ENCODE measurements at places on chromosomes 7 and 10. TPM values are rescaled to one million over a fixed set of nuclear protein-coding genes. Genes with fewer than 3 reads are reported as not detected.

DNA sequence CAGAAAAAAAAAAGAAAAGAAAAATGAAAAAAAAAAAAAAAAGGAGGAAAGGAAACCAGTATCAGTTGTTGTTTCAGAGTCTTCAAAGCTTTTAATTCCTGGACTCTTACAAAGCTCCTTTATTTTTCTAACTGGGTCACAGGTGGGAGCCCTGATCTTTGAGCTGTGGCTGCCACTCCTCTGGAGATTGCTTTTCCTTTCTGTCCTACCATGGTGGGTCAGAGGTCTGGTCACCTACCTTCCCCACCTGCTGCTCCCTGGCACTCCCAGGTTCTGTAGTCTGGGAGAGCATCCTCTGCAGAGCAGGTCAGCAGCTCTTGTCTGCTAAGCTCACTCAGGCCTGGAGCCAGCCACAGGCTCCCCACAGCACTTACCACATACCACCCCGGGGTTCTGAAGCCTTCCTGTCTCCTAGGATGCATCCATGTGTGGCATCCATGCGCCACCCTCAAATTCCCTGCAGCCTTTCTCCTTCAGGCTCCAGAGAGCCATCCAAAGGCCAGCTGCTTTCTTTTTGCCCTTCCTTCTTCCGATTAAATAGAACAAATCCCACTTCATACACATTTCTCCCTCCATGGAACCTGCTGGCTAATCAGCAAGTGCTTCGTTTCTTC is 73.2 kb upstream of the TPK1 start:
- DNase-seq, result no peak
- no peaks in the 10 kb centered on the region for H3K27me3 ChIP-seq
- no peaks in the 10 kb centered on the region for H3K4me1 ChIP-seq
- H3K4me3 ChIP-seq, result no peak overlapping the region
- no peak overlapping the region for H3K27ac ChIP-seq

GRCh38 chr10:75246506-75246905 is 10.7 kb upstream of the COMTD1 start:
- H3K27ac ChIP-seq, result no peak overlapping the region
- no peaks in the 10 kb centered on the region for H3K36me3 ChIP-seq
- DNase-seq, result no peak
- no peak overlapping the region for H3K4me3 ChIP-seq
- H3K27me3 ChIP-seq, result no peaks in the 10 kb centered on the region

DNA sequence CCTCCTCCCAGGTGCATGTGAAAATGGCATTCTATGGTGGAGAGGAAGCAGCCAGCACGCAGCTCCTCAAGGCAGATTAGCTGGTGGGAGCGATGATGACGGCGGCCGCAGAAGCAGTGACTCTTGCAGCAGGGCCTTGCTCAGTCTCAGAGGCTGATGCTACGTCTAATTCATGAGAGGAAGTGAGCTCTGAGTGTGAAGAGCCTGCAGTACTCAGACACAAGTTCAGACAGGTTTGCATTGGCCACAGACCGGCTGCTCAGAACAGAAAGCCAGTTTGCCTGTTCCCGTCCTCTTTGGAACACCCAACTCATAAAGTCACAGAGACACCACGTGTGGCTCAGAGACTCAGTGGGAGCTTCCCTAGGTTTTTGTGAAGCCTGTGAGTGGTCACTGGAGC is 136.5 kb downstream of the ADARB2 start:
- H3K4me3 ChIP-seq, result no peak overlapping the region
- no peak overlapping the region for H3K27ac ChIP-seq
- no peak for DNase-seq
- no peaks in the 10 kb centered on the region for H3K4me1 ChIP-seq

DNA sequence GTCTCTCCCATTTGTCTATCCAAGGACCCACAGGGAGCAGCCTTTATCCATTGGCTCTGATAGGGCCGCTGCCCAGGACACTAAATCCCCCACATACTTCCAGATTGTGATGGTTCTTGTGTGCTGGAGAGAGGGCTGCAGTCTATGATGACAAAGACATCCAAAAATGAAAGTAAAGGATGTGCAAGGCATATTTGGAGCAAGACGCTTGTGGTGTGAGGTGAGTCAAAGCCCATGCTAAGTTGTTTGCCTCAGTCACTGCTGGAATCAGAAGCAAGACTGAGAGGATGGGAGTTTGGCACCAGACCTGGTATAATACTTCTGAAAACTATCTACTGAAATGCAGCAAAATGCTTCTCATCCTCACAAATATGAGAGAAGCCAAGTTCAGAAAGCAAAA is 22.7 kb downstream of the ZNF22 start:
- no peak overlapping the region for H3K4me3 ChIP-seq
- H3K27me3 ChIP-seq, result no peaks in the 10 kb centered on the region
- no peak overlapping the region for H3K27ac ChIP-seq

The WIPF3 gene
- 0.95 TPM for total RNA-seq

- no peaks in the 10 kb centered on the region for H3K27me3 ChIP-seq
- H3K36me3 ChIP-seq, result peaks cover 8% of the 10 kb centered on the region
- no peak overlapping the region for H3K27ac ChIP-seq
- H3K4me1 ChIP-seq, result peaks cover 16% of the 10 kb centered on the region
- no peak for DNase-seq
Measured at GRCh38 chr7:127895814-127896280, 135.4 kb downstream of the LRRC4 start.

- H3K4me3 ChIP-seq, result no peak overlapping the region
- no peak overlapping the region for H3K27ac ChIP-seq
- DNase-seq, result no peak
- H3K4me1 ChIP-seq, result no peaks in the 10 kb centered on the region
Measured at GRCh38 chr7:101258243-101258731, 13.4 kb upstream of the FIS1 start.

DNA sequence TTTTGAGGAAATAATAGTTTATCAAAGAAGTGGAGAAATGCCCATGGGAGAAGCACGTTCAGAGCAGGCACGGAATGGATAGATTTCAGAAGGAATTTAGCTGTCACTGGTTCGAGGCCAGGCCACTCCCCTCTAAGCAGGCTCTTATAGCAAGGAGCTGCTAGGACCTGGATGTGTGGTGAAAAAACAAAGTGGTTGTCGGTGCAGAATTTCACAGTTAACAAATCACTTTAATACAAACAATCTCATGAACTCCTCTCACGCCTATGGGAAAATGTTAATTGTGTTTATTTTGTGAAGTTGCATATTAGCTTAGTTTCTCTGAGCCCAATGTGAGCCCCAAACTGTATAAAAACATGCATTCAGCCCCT is 176.3 kb downstream of the PKD1L1 start:
- H3K36me3 ChIP-seq, result no peaks in the 10 kb centered on the region
- no peak overlapping the region for H3K27ac ChIP-seq
- no peak for DNase-seq
- no peak overlapping the region for H3K4me3 ChIP-seq
- no peaks in the 10 kb centered on the region for H3K27me3 ChIP-seq

- H3K27ac ChIP-seq, result no peak overlapping the region
- DNase-seq, result no peak
- no peaks in the 10 kb centered on the region for H3K4me1 ChIP-seq
- H3K27me3 ChIP-seq, result no peaks in the 10 kb centered on the region
- no peak overlapping the region for H3K4me3 ChIP-seq
Measured at GRCh38 chr7:79298145-79298760, 155.2 kb downstream of the MAGI2 start.

GRCh38 chr10:79379512-79380124 is 32.3 kb downstream of the PPIF start:
- peaks cover 34% of the 10 kb centered on the region for H3K4me1 ChIP-seq
- H3K27ac ChIP-seq, result peak overlapping the region; percentile 67
- H3K4me3 ChIP-seq, result no peak overlapping the region
- peak; percentile 41 for DNase-seq
- no peaks in the 10 kb centered on the region for H3K27me3 ChIP-seq

- H3K27me3 ChIP-seq, result no peaks in the 10 kb centered on the region
- DNase-seq, result no peak
- H3K4me1 ChIP-seq, result no peaks in the 10 kb centered on the region
- no peaks in the 10 kb centered on the region for H3K36me3 ChIP-seq
- no peak overlapping the region for H3K4me3 ChIP-seq
- no peak overlapping the region for H3K27ac ChIP-seq
Measured at GRCh38 chr7:2095436-2095835, 137.3 kb downstream of the MAD1L1 start.

DNA sequence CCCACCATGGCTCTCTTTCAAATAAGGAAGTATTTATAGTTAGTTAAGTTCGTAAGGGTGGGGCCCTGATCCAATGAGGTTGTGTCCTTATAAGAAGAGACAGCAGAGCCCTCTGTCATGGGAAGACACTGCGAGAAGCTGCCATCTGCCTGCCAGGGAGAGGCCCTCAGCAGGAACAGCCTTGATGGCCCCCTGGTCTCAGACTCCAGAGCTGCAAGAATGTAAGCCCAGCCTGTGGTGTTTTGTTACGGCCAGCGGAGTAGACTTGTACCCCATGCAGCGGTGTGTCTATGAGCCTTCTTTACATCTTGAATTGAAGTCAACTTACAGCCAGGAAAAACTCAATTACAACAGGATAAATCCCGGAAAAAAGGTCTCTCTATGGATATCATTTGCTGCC is 14.3 kb upstream of the LARP4B start:
- no peaks in the 10 kb centered on the region for H3K36me3 ChIP-seq
- no peak for DNase-seq
- no peaks in the 10 kb centered on the region for H3K27me3 ChIP-seq
- peaks cover 10% of the 10 kb centered on the region for H3K4me1 ChIP-seq
- no peak overlapping the region for H3K27ac ChIP-seq

The CDK1 gene
- 4.3 TPM for total RNA-seq

DNA sequence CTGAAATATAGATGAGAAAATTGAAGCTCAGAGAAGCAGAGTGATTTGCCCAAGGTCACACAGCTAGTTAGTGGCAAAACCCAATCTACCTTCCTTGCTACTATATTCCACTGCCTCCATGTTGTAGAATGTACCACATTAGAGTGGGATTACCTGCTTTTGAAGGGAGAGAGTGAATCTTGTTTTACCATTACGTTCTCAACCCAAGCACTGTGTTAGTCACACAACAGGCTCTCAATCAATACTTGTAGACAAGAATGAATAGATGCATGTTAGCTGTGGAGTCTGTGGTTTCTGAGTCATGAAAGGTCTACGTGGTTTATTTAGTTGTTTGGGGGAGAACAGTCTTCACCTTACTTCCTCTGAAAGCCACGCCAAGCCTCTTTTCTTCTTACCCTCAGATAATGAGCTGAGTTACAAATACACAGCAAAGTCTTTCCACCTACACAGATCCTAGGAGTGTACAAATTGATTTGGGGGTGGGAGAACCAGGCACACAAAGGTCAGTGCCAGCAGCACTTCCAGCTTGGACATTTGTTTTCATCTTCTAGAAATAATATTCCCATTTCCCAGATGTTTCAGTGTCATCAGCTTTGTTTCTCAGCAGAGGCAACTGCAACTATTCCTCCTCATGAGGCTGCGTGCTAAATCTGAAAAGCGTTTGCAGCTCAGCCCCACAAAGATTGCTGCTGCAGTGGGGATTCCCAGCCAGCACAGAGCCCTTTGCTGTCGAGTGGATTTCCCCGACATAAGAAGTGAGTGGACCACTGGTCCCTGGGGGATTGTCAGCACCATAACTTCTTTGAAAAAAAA is 71.5 kb upstream of the ADO start:
- H3K27ac ChIP-seq, result no peak overlapping the region
- no peaks in the 10 kb centered on the region for H3K27me3 ChIP-seq
- DNase-seq, result no peak
- peaks cover 4% of the 10 kb centered on the region for H3K4me1 ChIP-seq

The LIPK gene
- total RNA-seq, result not detected

GRCh38 chr10:91512458-91512857 is 102.3 kb downstream of the HECTD2 start:
- no peaks in the 10 kb centered on the region for H3K27me3 ChIP-seq
- H3K36me3 ChIP-seq, result peaks cover 5% of the 10 kb centered on the region
- DNase-seq, result no peak
- H3K4me3 ChIP-seq, result no peak overlapping the region

- H3K27me3 ChIP-seq, result no peaks in the 10 kb centered on the region
- peaks cover 7% of the 10 kb centered on the region for H3K4me1 ChIP-seq
- DNase-seq, result no peak
- H3K4me3 ChIP-seq, result no peak overlapping the region
- H3K27ac ChIP-seq, result no peak overlapping the region
Measured at GRCh38 chr10:34999532-34999931, 90.6 kb downstream of the CUL2 start.

GRCh38 chr10:131271195-131271880 is 40.2 kb downstream of the TCERG1L start:
- no peak for DNase-seq
- H3K4me3 ChIP-seq, result no peak overlapping the region
- H3K27ac ChIP-seq, result no peak overlapping the region
- no peaks in the 10 kb centered on the region for H3K36me3 ChIP-seq

- no peaks in the 10 kb centered on the region for H3K4me1 ChIP-seq
- no peak overlapping the region for H3K4me3 ChIP-seq
- H3K27ac ChIP-seq, result no peak overlapping the region
- H3K27me3 ChIP-seq, result no peaks in the 10 kb centered on the region
- no peak for DNase-seq
- H3K36me3 ChIP-seq, result no peaks in the 10 kb centered on the region
Measured at GRCh38 chr7:11130012-11130411, 156.3 kb downstream of the PHF14 start.

The SHH gene
- total RNA-seq, result 7.3 TPM

The TBXAS1 gene
- total RNA-seq, result 92.6 TPM

GRCh38 chr10:33871061-33871956 is 536.8 kb upstream of the NRP1 start:
- no peak for DNase-seq
- H3K4me3 ChIP-seq, result no peak overlapping the region
- H3K27me3 ChIP-seq, result no peaks in the 10 kb centered on the region
- H3K36me3 ChIP-seq, result no peaks in the 10 kb centered on the region

DNA sequence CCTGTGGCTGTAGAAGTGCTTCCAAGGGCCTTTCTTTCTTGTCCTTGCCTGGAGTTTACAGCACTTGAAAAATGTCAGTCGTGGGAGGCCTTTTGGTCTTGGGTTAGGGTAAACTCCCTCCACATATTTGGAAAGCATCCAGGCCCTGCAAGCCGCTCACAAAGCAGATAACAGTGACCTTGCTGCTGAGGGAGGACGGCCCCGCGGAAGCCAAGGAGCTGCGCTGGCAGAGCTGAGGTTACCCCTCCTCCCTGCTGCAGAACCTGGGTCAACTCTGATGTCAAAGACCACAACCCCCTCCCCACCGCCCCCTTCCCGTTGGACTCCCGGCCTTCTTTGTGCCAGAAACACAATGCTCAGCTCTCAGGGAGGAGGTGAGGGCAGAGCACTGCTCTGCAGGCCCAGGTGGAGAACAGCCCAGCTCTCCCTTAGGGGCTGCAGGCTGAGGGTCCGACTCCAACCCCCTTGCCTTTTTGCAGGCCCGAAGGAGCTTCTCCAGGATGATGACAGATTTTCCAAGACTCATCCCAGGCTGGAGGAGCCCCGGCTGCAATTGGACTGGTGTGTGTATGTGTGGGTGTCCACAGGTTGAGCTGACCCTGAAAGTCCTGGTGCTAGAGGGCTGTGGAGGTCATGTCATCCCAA is 957.6 kb upstream of the ZNF722 start:
- H3K27me3 ChIP-seq, result no peaks in the 10 kb centered on the region
- no peak overlapping the region for H3K4me3 ChIP-seq
- DNase-seq, result no peak
- H3K4me1 ChIP-seq, result no peaks in the 10 kb centered on the region
